ENCODE measurements at places on chromosomes 3 and 15.

GRCh38 chr15:82567661-82568060, 27.4 kb upstream of the RPS17 start:
- DNase-seq: no peak

DNA sequence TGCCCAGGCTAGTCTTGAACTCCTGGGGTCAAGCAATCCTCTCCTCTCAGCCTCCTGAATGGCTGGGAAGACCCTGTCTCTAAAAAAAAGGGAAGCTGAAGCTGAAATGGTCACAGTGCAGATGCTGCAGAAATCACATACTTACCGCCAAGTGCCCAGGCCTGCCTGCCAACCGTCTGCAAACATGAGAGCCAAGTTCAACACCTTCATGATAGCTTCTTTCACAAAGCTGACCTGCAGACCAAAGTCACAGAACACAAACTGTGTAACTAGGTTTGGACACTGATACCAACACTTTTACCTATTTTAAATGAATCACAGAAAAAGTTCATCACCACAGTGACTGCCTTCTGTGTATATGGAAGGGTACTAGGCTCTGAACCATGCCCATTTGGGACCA, 22.8 kb upstream of the CYFIP1 start:
- DNase-seq: no peak

- DNase-seq: no peak
Observed at GRCh38 chr3:38646630-38647029, 2.9 kb downstream of the SCN5A start.

DNA sequence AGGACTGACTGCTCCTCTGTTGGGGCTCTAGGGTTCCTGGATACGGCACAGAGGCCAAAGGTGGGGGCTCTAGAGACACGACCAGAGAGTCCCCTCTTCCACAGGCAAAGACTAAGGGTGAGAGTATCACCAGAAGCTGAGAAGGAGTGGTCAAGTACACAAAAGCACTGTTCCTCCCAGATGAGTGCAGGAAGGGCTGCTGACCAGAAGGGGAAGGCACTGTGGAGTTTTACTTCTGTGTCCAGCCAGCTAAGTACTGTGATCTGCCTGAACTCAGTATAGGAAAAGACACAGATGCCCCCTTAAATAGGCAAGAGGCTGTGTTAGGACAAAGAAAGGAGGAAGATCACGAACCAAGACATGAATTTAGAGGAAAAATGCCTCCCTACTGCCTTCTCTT, 11.7 kb downstream of the MRPS11 start:
- no peak for DNase-seq

DNA sequence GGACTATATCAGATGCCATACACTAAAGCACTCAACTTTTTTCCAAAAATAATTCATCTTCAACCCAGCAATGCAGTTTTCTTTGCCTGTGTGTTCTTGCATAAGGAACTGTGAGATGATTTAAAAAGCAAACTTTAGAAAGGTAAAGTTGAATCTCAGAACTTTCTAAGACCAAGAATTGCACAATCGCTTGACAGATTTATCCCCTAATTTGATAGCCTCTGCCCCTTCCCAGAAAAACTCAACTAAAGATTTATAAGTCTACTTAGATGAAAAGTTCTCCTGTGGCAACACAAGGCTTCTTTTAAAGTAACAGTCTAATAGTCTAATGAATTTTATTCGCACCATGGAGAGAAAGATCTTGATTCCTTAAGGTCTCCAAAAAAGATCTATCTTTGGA, 259.3 kb downstream of the MAGI1 start:
- DNase-seq: no peak

DNA sequence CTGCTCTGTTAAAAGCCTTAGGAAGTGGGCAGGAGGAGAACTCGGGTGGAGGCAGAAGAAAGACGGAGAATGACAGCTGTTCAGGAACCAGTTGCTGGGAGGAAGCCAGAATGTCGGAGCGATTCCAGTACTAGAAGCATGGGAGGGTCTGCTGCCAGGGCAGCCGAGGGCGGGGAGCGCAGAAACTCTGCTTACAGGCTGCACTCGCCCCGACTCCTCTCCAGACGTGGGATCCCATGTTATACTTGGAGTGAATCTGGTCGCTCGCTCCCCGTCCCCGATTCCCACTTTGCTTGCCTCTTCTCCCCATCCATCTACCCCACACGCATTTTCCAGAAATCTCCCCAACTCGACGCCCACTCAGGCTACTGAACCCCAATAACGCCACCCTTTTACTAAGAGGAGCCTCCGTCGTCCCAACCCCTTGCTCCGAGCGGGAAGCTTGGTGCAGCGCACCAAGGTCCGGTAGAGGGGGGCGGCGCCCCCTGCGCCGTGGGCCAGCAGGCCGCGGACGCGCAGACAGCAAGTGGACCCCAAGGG, 665 bp downstream of the GATM start:
- DNase-seq: no peak

DNA sequence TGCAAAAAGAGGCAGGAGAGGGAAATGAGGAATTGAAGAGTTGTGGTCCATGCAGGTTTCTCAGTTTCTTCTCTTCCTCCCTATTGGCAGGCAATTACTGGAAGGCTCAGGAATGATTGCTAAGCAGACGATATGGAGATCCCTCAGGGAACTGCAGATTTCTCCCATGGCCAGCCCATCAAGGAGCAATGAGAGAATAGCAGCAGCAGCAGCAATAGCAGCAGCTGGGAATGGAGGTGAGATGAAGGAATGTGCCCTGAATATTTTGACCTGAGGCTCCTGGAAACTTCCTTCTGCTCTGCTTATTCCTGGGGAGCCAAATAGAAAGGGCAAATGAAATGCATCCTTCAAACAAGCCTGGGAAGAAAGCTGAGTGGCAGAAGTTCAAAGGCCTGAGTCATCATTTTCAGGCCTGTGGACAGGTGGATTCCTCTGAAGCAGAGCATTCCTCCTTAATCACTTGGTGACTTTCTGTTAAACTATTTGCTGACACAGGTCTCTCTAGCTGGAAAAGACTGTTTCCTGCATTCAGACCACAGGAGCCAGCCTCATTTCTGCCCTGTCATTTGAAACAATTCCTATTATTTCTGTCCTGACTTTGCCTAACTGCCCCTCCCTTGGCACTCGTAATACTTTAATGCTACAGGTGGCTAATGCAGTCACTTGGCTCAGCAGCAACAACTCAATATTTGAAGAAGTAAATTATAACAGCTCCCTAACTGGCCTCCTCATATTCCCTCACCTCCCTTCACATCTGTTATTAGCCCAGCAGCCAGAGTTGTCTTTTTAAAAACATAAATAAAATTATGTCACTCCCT, 146.9 kb upstream of the GADL1 start:
- DNase-seq: no peak

GRCh38 chr3:59885899-59886400, 836.1 kb upstream of the CFAP20DC start:
- DNase-seq: no peak

- no peak for DNase-seq
Observed at GRCh38 chr15:90620379-90621067, 90.8 kb downstream of the CRTC3 start.

- peak; percentile 61 for DNase-seq
Observed at GRCh38 chr3:122679882-122680474, 661 bp upstream of the PARP14 start.

GRCh38 chr3:59163953-59164352, 114.1 kb upstream of the CFAP20DC start:
- DNase-seq: no peak

GRCh38 chr3:66397745-66398144, 103.1 kb downstream of the LRIG1 start:
- DNase-seq: no peak

- no peak for DNase-seq
Observed at GRCh38 chr15:68343579-68344225, 66.2 kb downstream of the FEM1B start.

DNA sequence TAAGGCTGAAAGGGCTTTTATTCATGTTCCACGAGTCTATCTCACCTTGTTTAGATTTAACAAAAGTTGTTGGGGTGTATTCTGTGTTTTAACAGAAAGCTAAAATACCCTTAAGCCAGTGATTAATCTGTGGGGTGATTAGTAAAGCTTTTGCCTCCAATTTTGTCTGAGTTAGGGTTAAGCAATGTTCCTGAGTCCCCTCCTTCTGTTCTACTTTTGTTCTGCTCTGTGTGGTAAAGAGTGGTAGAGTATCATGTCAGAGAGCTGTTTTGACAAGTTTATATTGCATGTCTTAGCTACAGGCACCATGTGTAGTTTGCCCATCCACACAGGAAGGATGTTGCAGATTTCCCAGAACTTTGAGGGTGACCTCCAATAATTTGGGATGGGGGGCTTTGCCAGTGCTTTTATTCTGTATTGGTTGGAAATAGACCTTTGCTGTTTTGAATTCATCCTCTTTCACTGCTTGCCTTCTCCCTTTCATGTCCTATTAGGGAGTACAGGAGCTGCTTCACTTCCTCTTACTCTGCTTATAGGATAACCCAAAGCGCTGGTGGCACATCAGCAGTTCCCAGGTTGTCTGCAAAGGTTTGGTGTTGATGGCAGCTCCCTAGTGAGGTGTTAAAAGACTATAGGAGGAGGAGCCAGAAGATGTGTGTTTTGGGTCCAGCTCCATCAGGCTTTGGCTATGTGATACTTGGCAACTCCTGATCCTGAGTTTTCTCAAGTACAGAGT, 7.4 kb downstream of the PDE8A start:
- no peak for DNase-seq

DNA sequence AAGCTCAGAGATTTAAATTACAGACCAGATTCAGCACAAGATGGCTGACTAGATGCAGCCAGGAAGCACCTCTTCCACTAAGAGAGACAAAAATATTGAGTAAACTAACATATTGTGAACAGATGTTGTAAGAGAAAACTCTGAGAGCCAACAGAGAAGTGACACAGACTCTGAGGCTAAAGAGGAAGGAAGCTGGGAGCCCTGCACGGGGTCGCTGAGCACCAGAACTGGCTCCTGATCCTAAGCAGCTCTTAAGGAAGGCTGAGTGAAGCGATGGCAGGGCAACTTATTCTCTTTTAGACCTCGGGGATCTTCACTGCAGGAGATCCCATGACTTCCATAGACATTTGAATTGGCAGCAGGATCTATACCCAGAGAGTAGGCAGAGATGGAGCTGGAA, 578.0 kb upstream of the GRM7 start:
- peak; percentile 48 for DNase-seq

DNA sequence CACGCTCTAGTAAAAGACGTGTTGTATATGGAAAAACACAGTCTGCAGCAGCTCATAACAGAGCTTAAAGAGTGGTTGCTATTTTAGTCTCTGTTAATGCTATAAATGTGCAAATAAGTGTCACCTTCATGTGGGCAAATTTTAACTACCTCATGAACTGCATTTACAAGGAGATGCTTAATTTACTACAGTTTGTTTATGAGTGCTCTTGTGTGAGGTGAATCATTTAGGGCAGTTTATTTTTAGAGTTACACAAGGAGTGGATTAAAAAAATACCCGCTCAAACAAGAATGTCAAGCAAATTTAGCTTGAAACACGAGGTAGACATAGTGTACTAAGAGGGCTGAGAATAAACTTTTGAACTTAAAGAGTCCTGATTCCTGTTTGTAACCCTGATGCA, 579.0 kb downstream of the MFSD1 start:
- no peak for DNase-seq

GRCh38 chr3:126394179-126394976, at the start of gene CFAP100:
TSS of gene CFAP100 (plus strand) at chr3:126394909. CDS start at chr3:126396001, 1,092 bp downstream.
- peak; percentile 76 for DNase-seq

- no peak for DNase-seq
Observed at GRCh38 chr15:85388566-85389305, 8.3 kb downstream of the AKAP13 start.

GRCh38 chr3:120212505-120212904, 72.5 kb downstream of the GPR156 start:
- no peak for DNase-seq

- DNase-seq: no peak
Observed at GRCh38 chr15:33360886-33361285, 50.1 kb downstream of the RYR3 start.

DNA sequence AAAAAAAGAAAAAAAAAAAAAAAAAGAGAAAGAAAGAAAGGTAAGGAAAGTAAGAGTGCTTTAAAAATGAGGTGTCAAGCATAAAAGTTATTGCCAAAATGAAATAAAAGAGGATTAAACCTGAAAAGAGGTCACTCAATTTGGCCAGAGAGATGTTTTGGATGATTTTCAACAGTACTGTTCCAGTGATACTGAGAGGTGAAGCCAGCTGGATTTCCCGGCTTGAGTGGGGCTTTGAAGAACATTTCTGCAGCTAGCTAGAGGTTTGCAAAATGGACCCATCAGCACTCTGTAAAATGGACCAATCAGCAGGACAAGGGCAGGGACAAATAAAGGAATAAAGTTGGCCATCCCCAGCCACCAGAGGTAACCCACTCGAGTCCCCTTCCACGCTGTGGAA, 128.5 kb downstream of the LSAMP start:
- no peak for DNase-seq

DNA sequence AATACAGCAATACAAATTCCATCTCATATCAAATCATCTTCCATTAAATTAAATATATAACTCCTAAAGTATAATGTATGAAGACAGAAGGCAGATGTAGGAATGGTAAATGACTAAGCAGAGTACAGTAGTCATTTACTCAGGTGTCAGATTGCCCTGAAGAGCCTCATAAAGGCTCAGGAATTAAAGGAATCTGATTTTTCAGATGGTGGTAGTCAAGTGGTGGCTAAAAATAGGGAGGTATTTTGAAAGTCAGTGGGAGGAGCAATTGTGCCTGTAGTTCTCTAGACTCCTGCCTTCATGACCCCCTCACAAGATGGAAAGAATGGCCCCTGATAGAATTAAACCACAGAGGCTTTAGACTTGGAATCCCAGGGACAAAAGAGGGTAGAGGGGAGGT, 142.7 kb upstream of the SYNPR start:
- no peak for DNase-seq

DNA sequence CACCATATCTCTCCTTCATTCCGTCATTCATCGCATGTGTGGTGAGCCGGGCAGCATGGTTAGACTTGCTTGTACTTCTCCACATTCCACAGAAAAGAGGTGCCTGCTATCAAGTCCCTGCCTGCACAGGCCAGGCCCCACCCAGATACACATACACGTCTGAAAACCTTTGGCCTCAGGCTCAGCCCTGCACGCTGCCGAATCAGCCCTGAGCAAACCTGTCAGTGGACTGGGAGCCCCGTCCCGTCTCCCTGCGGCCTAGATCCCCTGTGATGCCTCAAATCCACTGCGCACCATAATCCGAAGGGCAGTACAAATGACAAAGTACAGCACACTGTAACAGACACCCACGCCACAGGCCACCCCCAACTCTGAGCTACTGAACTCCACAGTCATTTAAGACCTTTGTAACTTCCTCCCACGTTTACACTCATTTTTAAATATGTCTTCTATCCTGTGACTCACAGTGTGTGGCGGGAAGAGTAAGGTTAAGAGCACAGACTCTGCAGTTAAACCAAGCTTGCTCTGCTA, 67.1 kb downstream of the MB21D2 start:
- no peak for DNase-seq

- DNase-seq: no peak
Observed at GRCh38 chr3:82157952-82158351, 396.5 kb upstream of the GBE1 start.

All from Right ventricle myocardium inferior (tissue), 1 donor.